ENCODE measurements at places on chromosomes 3 and 15. TPM values are rescaled to one million over a fixed set of nuclear protein-coding genes. Genes with fewer than 3 reads are reported as not detected.

DNA sequence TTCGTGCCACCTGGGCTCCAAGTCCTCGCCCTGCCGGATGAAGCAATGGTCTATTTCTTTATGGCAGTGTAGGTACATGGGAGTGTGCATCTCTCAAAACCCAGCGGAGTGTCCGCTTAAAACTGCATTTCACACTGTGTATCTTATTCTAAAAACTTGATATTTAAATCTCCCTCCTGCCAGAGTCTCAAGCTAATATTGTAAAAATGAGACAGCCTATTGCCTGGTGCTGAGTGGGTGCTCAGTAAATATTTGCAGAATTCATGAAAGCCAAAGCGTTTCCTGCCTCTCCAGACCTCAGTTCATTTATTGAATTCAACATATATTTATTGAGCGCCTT is 330 bp upstream of the TBC1D2B start:
- no peak for DNase-seq

DNA sequence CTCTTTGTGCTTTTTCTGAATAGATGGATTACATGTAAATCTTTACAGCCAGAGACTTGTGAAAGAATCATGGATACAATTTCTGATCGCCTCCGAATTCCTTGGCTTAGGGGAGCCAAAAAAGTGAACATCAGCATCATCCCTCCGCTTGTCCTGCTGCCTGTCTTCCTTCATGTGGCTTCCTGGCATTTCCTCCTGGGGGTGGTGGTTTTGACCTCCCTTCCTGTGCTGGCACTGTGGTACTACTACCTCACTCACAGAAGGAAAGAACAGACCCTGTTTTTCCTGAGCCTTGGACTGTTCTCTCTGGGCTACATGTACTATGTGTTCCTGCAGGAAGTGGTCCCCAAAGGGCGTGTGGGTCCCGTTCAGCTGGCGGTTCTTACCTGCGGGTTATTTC is 5.9 kb downstream of the ZDHHC23 start:
- DNase-seq: peak; percentile 63

- peak; percentile 58 for DNase-seq
These were observed 3.6 kb upstream of the KBTBD12 start for GRCh38 chr3:127911421-127911931.

DNA sequence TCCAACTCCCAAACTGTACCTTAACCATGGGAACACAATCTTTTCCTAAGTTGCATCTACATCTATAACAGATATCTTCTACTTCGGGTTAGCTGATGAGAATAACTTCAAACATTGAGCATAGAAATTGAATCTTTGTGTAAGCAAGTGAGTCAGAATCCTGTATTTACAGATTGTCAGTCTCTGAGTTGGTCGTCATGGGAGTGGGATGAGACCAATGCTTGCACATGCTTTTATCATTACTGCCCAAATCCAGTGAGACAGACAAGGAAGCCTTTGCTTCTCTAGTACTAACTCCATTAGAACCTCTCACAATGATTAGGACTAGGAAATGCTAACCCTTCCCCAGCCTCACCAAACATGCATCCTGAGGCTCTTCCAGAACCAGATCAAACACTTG is 587.1 kb upstream of the ZNF717 start:
- DNase-seq: no peak

DNA sequence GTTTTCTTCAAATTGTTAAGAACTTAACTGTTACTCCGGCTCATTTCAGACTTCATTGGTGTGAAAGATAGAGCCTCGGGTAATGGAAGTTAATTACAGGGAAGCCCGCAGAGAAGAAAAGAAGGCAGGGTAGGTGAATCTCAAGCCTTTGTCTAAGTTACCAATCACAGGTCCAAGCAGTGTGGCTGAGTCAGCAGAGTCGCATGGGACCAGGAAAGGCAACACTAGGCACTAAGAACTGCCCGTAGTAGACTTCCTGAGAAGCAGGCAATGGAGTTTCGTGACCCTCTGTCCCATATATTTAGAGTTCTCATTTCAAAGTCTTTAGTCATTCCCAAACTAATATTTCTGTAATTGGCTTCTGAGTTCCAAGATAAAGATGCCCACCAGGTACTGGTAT is 122.9 kb upstream of the STT3B start:
- no peak for DNase-seq

GRCh38 chr3:126908752-126909275 is 74.1 kb upstream of the PLXNA1 start:
- peak; percentile 92 for DNase-seq

The COX17 gene
- 81.9 TPM for total RNA-seq

DNA sequence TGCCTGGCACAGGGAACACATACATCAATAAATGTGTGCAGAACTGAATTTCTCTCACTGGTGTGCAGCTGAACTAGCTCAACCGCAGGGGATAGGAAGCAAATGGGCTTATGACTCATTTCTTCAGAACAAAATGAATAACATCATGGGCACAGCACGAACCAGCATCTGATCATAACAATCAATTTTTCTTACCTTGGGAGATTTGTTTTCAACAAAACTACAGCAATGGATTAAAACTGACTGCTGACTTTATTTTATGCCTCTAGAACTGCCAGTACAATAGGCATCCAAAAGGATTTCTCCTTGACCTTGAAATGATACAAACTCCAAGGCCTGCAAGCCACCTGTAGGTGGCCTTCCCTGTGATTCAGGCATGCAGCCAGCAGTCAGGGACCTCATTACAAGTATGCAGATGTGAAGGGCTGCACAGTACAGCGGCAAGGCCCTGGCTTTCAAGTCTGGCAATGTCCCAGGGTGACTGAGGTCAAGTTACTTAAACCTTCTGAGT is 26.1 kb downstream of the TAMM41 start:
- peak; percentile 93 for DNase-seq

The TMIE gene
- 0.10 TPM for total RNA-seq

DNA sequence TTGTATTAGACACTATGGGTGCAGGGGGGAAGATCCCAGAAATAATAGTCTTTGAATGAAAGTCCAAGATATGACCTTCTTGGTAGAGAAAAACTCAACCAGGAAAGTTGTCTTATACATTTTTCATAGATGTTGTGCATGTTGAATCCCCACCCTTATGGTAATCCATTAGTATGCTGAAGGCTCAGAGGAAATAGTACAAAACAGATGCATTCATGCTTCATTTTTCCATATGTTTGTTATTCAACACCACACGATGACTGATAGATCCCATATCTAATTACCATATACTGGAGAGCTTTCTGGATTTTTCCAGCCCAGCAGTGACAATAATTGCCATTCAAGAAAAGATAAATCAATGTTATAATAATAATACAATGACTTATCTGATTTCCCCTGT is 487.4 kb downstream of the FGF12 start:
- DNase-seq: no peak

GRCh38 chr15:42138968-42139386 is 17.5 kb downstream of the PLA2G4F start:
- no peak for DNase-seq

DNA sequence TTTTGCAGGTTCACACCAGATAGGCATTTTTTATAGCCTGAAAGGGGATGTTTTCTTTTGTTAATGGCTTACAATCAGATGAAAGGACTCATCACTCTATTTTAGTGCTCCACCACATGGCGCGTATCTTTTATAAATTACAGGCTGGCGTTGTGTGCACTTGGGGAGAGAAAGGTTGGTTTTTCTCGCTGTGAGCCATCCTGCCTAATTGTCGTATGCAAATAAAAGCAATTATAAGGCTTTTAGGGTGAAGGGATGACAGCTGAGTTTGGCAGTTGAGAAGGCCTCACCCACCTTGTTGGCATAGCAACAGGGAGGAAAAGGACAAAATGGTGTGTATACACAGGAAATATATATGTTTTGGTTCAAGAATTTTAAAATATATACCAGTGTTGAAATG is 268.0 kb downstream of the NR2F2 start:
- DNase-seq: no peak

The DCLK3 gene
- total RNA-seq: not detected

- no peak for DNase-seq
These were observed 206.3 kb upstream of the KCNMB2 start for GRCh38 chr3:178329936-178330335.

DNA sequence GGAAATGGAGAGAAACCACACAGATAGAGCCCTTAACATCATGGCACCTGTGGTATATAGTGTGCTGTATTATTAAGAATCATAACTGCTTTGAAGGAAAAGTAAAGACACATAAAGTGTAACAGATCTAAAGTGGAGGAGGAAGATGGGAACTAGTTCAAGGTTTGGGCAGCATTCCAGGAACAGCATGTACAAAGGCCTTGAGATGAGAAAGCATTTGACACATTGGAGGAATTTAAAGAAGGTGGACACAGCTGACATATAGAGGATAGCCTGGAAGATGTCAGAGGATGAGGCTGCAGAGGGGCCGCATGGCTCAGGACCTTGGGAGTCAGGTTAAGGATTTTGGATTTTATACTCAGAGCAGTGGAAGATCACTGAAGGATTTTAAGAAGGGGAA is 39.0 kb downstream of the LRTM1 start:
- no peak for DNase-seq

The FMN1 gene
- total RNA-seq: 5.8 TPM

The LDHAL6B gene
- total RNA-seq: not detected

DNA sequence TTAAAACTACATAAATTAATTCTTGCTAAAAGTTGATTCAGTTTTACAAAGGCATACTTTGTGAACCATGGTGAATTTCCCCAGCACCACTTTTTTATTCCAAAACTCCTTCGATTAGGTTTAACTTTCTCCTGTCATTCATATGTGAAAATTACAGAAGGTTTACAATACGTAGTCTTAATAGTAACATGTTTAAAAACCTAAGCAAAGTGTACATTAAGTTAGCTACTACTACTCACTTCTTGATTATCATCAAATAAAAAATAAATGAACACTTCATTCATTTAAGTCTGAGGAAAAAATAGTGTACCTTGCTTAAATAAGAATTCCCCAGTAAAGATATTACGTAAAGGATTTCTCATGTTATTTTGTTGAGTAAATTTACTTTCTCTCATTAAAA is 38.6 kb downstream of the DCUN1D1 start:
- no peak for DNase-seq

The ITIH1 gene
- not detected for total RNA-seq

DNA sequence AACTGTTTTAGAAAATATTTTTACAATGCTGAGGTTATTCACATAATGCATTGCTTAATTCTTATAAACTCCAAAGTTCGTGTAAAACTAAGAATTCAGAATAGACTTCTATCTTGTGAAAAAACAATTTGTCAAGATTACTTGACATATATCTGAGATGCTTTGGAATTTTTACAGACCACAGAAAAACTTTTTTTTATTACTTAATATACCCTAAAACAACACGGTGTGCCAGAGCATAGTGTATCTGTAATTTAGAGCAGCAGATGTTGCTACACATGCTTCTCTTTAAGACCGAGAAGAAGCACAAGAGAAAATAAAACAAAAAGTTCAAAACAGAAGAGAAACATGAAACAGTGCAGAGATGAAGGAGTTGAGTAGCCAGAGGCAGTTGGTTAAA is 26.4 kb downstream of the ASB7 start:
- DNase-seq: no peak

- DNase-seq: no peak
These were observed 40.2 kb downstream of the TNFAIP8L3 start for GRCh38 chr15:51054535-51054934.

DNA sequence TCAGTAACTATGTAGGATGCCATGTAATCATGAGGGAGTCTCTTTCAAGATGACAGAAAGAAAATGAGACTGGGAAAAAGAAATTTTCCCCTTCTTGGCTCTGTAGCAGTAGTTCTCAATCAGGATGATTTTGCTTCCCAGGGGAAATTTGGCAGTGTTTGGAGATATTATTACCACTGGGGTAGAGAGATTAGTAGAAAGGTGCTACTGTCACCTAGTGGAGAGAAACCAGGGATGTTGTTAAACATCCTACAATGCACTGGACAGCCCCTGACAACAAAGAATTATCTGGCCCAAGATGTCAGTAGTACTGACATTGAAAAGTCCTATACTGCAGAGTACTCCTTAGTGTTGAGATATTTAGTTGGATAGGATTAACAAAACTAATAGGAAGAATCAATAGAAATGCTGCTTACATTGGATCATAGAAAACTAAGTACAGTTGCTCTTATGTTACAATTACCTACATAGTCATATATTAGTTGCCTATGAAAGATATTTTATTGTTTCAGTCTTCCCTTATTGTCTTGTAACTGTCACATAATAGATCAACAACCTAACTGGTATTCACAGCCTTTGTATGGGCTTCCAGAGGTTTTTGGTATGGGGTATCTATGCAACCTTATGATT is 433.3 kb downstream of the RAP2B start:
- DNase-seq: peak; percentile 20

The LYZL4 gene
- 1.5 TPM for total RNA-seq

The THSD4 gene
- 25.2 TPM for total RNA-seq

DNA sequence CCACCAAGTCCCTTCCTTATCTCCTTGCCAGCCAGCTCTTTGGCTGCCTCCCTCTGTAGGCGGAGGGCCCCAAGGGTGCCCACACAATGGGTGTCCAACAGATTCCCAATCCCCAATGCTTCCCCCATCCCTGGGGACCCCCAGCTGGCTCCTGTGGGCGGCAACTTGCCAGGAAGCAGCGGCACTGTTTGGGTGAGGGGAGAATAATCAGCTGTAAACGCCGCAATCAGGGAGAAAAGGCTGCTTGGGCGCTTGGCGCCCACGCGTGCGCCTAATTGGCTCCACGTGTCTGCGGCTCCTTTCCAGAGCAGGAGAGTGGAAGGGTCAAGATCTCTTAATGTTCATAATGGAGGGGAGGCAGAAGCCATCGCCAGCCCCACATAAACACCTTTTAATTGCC is 67.9 kb upstream of the TMEM115 start:
- DNase-seq: no peak

- peak; percentile 26 for DNase-seq
These were observed 156.4 kb downstream of the NTRK3 start for GRCh38 chr15:88100181-88100580.

DNA sequence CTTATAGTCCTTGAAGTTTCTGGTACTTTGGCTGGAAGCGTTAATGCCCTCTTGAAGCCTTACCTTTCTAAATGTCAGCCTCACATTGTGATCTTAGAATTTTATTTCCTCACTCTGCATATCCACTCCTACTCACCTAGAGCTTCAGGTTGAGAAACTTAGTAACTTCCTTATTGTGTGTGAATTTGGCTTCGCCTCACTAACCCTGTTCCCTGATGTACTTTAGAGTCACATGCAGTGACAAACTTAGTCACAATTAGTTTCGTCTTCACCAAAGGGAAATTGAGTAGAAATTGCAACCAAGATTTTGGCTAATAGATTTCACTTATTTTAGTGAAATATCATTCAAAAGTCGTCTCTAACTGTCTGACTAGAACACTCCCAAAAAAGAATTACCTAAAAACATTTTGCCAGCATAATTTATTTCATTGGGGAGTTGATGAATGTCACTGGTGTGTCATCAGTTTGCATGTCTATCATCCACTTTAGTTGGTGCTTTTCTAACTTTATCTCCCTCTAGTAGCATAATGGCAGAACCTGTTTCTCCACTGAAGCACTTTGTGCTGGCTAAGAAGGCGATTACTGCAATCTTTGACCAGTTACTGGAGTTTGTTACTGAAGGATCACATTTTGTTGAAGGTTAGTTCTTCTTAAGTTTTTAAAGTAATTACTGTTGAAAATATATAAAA is 960 bp downstream of the MFN1 start:
- no peak for DNase-seq

DNA sequence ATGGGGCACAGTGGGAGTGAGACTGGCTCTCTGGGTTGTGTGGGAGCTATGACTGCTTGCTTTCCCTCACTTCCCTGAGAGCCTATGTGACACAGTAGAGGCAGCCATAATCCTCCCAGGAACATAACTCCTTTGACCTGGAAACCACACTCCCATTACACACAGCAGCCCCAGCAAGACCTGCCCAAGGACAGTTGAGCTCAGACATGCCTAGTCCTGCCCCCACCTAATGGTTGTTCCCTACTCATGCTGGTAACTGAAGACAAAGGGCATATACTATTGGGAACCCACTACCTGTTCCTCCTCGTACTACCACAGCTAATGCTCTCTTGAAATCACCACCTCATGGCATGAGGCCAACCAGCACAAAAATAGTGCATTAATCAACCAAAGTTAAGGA is 550.4 kb upstream of the ARPP21 start:
- no peak for DNase-seq
